ENCODE measurements at places on chromosomes 7 and 10.

- DNase-seq = no peak
These were observed 2.4 kb downstream of the PAPSS2 start for GRCh38 chr10:87661861-87662785.

DNA sequence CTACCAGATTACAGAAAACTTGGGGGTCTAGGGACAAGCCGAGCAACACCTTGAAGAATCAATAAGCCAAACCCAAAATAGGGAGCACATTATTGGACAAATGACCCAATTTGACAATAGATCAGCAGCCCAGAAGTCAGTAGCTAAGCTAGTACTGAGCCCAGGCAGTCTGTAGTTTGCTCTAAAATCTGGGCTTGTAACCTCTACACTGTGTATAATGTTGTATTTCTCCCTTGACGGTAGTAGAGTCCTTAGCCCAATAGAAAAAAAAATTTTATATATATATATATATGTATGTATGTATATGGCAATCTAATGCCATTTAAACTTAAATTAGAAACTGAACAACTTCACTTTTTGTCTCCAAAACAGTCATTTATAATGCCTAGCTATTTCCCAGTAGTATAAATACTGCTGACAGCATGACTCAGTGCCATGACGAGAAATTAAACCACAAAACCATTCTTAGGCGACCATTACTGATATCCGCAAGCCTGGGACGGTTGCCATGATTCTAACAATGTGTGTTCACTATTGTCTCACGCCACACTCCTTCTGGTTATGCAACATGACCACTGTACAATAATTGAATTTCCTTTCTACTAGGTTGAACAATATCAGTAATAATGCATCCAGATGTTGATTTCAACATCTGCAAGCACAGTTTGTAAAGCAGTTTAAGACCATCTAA lies 110.5 kb downstream of the IPMK start:
- no peak for DNase-seq

DNA sequence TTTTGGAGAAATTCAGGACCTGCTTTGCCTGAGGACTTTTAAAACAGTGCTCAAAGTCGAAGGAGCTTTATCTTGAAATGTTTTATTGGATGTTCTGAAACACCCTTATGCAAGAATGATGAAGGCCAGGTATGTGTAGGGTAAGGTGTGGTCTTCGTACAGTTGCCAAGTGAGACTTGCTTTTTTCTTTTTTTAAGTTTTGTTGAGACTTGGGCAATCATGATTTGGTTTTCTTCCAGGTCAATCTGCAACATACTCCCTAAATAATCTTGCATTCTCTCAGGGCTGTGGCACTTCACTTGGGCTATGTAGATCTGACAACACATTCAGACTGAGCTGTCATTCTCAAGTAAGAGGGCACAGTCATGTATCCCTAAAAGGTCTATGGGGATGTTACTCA lies 75.0 kb downstream of the GATA3 start:
- DNase-seq = no peak

DNA sequence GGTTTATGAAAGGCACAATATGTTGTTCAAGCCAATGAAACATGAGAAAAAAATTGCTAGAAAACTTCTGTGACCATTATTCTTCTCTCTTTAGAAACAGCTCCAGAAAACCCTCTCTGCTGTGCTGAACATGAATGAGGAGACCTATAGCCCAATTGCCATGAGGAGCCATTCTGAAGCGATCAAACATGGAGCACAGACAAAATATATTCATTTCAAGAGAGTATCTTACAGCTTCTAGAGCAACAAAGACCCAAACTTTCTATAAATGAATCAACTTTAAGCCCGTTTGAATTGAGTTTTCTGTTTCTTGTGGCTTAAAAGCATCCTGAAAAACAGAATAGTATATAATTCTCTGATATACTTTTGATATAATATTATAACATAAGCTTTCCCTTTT lies 83.4 kb upstream of the UCN3 start:
- no peak for DNase-seq

DNA sequence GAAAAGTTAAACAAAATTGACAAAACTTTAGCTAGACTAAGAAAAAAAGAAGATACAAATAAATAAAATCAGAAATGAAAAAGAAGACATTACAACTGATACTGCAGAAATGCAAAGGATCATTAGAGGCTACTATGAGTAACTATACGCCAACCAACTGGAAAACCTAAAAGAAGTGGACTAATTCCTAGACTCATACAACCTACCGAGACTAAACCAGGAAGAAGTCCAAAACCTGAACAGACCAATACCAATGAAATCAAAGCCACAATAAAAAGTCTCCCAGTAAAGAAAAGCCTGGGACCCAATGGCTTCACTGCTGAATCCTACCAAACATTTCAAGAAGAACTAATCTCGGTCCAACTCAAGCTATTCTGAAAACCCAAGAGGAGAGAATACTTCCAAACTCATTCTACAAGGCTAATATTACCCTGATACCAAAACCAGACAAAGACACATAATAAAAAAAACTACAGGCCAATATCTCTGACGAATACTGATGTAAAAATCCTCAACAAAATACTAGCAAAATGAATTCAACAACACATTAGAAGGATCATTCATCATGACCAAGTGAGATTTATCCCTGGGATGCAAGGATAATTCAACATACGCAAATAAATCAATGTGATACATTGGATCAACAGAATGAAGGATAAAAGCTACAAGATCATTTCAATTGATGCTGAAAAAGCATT lies 20.3 kb downstream of the ELAPOR2 start:
- no peak for DNase-seq
